WTC11 (cell line): ENCODE measurements at places on chromosomes 11 and 22. TPM values are rescaled to one million over a fixed set of nuclear protein-coding genes. Genes with fewer than 3 reads are reported as not detected.

GRCh38 chr11:82701847-82702520 lies 31.7 kb downstream of the FAM181B start:
- no peak overlapping the region for H3K4me3 ChIP-seq
- peaks cover 3% of the 10 kb centered on the region; the same call in 1 of the 2 replicates for H3K27me3 ChIP-seq
- H3K36me3 ChIP-seq = no peaks in the 10 kb centered on the region

Gene SPON1
- total RNA-seq = 4.1 to 6.4 TPM (median 4.1 TPM) in 3 replicates

DNA sequence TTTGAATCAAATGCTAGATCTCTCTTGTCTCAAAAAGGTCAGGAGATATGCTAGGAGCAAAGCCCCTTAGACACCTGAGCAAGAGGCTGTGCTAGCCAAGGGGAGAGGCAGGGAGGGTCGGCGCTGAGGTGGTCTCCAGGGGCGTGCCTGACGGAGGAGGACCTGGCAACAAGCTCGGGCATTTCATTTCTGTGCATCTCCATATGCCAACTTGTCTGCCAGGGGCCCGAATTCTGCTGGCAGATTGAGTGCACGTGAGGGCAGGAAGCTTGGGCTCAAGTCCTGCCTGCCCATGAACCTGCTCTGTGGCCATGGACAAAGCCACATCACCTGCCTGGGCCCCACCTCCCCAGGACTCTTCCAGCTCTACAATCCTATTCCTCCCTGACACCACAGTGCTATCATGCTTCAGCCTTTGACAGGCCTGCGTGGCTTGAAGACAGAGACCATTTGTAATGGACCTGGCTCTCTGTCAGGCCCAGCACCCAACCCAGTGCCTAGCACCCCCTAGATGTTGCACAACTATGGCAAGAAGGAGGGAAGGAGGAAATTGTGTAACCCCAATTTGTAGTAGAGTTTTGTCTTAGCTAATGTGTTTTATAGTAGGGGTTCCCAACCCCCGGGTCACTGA lies 16.3 kb upstream of the VSIG10L2 start:
- no peaks in the 10 kb centered on the region for H3K27me3 ChIP-seq
- H3K4me3 ChIP-seq = no peak overlapping the region
- peaks cover 33% of the 10 kb centered on the region for H3K4me1 ChIP-seq
- DNase-seq = no peak

DNA sequence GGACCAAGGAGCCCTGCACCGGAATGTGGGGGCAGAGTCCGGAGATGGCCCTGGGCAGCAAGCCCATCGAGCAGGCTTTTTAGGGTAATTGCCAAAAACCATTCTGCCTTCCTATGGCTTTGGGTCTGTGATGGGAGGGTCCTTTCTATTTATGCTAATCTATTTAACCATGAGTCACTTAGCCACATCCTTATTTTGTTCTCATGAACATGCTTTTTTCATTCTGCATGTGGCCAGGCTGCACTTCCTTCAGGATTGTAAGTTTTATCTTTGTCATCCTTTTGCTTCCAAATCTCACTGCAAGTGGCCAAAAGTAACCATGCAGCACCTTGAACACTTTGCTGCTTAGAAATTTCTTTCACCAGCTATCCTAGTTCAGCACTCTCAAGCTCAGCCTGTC lies 88.3 kb downstream of the EFCAB6 start:
- peaks cover 18% of the 10 kb centered on the region for H3K4me1 ChIP-seq
- no peak overlapping the region for H3K4me3 ChIP-seq
- DNase-seq = no peak
- H3K27ac ChIP-seq = no peak overlapping the region
- no peaks in the 10 kb centered on the region for H3K27me3 ChIP-seq

Gene FGF19
- total RNA-seq = 17.6 to 19.3 TPM (median 18.6 TPM) in 3 replicates

DNA sequence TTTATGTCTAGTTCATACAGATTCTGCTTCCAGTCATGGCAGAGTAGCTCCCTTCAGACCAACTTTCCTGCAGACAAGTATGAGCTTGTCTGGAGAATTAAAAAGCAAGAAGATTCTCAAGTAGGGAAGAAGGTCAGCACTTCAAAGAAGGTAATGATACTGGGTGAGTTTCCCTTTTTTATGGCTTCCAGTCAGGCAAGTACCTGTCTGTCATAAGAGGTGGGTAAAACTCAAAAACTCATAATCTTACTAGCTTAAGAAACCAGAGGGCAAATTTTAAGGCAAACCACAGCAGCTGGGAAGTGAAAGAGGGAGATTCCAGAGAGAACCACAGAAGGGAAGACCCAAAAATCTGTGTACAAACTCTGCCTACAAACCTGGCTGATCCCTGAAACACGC lies 54.2 kb downstream of the DENND5A start:
- H3K27ac ChIP-seq = peak overlapping the region; percentile 62; the same call in 1 of the 2 replicates
- no peaks in the 10 kb centered on the region for H3K27me3 ChIP-seq
- no peak for DNase-seq
- H3K4me3 ChIP-seq = no peak overlapping the region
- peaks cover 23% of the 10 kb centered on the region for H3K4me1 ChIP-seq
- H3K36me3 ChIP-seq = no peaks in the 10 kb centered on the region

Gene KCNJ4
- total RNA-seq = 3.1 to 3.3 TPM (median 3.2 TPM) in 3 replicates

Gene SPTBN2
- total RNA-seq = 34.9 to 40.7 TPM (median 38.9 TPM) in 3 replicates

DNA sequence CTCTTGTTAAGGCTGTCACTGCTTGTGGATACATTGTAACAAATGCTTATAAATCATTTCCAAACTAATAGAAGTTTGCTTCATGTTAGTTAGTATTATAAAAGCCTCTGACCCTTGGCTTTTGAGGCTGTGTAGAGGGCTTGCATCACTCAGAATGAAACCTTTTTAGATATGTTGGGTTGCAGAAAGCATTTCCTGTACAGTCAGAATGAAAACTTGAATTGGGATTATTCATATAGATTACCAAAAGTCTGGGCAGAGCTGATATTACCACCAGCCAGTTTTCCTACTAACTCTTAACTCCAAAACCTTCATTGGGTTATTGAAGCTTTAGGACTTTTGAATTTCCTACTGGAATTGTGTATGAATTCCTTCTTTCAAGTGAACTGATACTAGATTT lies 12.0 kb downstream of the KMT2A start:
- H3K27me3 ChIP-seq = no peaks in the 10 kb centered on the region
- H3K36me3 ChIP-seq = peaks cover 9% of the 10 kb centered on the region
- H3K4me1 ChIP-seq = peaks cover 6% of the 10 kb centered on the region
- DNase-seq = no peak

DNA sequence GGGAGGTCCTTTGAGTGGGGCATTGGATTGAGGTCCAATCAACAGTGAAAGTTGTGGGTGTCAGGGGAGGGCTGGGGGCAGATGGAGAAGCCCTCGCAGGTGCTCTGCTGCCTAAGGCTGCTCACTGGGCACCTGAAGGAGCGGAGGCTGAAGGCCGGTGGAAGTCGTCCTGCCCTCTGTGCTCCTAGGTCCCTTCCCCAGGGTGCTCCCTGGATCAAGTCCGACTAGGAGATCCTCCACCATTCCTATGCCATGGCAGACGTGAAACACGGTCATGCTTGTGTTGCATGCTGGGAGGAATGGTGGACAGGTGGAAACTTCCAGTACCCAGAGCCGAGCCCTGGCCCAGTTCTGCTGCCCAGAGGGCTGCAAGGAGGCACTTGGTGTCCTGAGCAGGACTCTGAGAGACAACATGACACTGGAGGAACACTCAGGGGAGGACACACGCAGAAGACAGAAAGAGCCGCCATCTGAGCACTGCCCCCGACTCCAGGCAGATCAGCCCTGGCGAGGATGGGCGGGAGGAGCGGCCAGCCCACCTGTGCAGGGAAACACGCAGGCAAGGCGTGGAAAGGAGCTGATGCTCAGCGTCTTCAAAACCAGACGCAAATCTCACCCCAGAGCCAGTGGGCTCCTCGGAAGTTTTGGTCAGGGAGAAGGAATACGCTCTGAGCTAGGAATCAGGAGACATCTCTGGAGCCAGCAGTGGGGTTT lies 786.8 kb downstream of the BRD1 start:
- DNase-seq = peak; percentile 4
- H3K27ac ChIP-seq = no peak overlapping the region
- H3K27me3 ChIP-seq = no peaks in the 10 kb centered on the region

- H3K27ac ChIP-seq = no peak overlapping the region
- peak; percentile 35 for DNase-seq
- H3K27me3 ChIP-seq = peaks cover 13% of the 10 kb centered on the region
- H3K4me3 ChIP-seq = no peak overlapping the region
- H3K4me1 ChIP-seq = peaks cover 5% of the 10 kb centered on the region
Observed at GRCh38 chr22:24001314-24001713, 3.9 kb downstream of the GSTT4 start.

GRCh38 chr11:31996159-31996881 lies 94.6 kb upstream of the RCN1 start:
- H3K27me3 ChIP-seq = no peaks in the 10 kb centered on the region; the same call in 1 of the 2 replicates
- no peak overlapping the region for H3K4me3 ChIP-seq
- no peak for DNase-seq
- no peak overlapping the region for H3K27ac ChIP-seq
- H3K36me3 ChIP-seq = no peaks in the 10 kb centered on the region

DNA sequence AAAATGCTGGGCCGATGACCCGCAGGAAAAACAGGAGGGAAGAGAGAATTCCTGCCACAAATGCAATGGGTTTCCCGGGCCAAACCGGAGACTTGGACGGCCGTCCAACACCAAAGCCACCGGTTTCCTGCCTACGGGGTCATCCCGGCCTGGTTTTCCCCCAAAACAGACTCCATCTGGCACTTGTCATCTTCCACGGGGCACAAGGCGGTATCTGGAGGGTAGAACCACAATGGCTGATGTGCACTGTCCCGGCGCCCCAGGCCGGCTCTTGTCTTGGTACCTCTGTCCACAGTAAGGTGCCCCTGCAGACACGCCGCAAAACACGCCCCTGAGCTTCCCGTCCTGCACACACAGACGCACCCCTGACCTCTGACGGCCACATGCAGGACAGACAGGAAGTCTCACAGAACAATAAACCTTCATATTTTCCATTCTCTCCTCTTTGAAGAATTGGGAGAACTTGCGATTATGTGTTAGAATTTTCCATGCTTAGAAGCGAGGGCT lies 20.1 kb downstream of the CELSR1 start:
- no peak for DNase-seq
- no peak overlapping the region for H3K4me3 ChIP-seq

Gene DEUP1
- 0.16 to 0.53 TPM (median 0.44 TPM) in 3 replicates for total RNA-seq

GRCh38 chr22:35903571-35904335 lies 124.9 kb downstream of the RBFOX2 start:
- H3K27me3 ChIP-seq = no peaks in the 10 kb centered on the region
- peaks cover 27% of the 10 kb centered on the region for H3K4me1 ChIP-seq
- DNase-seq = no peak
- H3K36me3 ChIP-seq = no peaks in the 10 kb centered on the region
- H3K4me3 ChIP-seq = no peak overlapping the region
- H3K27ac ChIP-seq = peak overlapping the region; percentile 1; the same call in 1 of the 2 replicates
